Tongue (tissue), 3 donors: ENCODE measurements at places on chromosomes 7 and 10.

- DNase-seq = no peak
Measured at GRCh38 chr7:116327752-116328151, 117.4 kb downstream of the TES start.

DNA sequence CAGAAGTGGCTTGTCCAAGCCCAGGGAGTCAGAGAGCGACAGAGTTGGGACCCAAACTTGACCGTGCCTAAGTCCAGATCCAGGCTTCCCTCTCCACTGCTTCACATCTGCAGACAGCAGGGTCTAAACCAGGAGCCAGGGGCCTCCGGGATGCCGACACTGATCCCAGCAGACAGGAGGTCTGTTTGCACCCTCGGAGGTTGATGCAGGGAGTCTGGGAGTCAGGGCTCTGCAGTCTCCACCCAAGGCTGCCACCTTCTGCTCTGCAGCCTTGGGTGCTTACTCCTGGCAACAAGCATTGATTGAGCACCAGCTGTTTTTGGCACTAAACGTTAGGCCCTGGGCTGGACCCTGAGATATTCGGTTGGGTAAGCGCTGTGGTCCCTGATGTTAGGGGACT, 21.0 kb downstream of the ELFN1 start:
- no peak for DNase-seq

DNA sequence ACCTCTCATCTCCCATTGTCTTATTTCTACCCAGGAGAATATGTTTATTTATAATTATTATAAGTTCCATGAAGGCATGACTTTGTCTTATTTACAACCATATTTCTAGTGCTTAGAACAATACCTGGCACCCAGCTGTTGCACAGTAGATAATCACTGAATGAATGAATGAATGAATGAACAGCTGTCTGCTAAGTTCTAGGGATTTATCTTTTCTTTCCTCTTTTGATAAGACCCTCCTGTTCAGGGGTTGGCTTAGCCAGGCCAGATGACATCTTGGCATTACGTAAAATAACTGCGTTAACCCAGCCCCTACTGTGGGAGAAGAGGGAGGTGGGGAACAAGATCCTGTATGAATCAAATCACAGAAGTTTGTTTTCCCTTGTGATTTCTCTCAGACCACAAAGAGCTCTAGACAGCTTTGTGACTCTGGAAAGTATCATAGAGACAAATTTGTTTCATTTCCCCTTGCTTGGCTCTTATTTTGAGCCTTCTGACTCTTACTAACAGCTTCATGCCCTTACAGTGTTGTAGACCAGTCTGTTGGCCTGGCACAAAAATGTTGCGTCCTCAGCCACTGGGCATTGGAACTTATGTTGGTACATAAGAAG, 8.4 kb downstream of the ZNF862 start:
- no peak for DNase-seq

DNA sequence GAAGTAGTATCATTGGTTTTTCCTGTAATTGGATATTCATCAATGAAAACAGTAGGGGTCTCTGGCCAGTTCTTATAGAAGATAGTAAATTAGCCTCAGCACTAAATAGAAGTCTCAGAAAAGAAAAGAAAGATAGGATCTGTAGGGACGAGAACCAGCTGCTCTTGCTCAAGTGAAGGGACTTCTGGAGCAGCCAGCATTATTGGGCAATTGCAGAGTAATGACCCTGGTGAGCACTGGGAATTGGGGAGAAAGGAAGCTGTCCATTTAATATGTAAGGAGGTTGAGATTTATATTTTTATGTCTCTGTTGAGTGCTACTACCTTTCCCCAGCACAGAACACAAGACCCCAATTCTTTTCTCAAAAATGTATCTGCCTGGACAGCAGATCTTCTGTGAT, 61.2 kb upstream of the WNT16 start:
- DNase-seq = no peak

DNA sequence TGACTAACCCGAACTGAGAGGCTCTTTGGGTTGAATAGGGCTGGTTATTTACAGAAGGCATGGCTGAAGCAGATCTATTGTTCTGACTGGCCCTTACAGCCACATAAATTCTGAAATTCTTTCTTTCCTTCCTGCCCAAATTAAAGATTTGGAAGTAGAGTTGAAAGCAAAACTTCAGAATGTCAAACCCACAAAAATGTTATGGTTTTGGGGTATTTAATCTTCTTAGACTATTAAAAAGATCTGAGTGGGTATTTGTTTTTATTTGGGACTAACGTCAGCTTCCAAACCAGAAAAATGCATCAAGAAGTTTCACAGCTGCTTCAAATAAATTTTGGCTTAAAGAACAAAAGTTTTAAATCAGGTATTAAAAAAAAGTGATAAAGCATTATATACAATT, 124.5 kb downstream of the AHR start:
- no peak for DNase-seq

GRCh38 chr7:142463401-142463850, 205.6 kb upstream of the PRSS58 start:
- DNase-seq = peak; percentile 67

DNA sequence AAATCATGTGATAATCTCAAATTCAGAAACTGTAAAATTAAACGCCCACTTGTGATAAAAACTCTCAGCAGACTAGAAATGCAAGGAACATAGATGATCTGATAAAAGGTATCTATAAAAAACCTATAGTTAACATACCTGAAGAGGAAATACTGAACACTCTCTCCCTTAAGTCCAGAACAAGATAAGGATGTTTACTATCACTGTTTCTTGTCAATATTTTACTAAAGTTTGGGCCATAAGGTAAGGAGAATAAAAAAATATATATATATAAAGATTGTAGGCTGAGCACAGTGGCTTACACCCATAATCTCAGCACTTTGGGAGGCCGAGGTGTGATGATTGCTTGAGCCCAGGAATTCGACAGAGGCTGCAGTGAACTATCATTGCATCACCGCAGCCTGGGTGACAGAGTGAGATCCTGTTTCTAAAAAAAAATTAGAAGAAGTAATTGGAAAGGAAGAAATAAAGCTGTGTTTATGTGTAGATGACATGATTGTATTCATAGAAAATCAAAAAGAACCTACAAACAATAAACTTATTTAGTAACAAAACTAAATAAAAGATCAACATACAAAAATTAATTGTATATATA, 28.4 kb downstream of the MPLKIP start:
- DNase-seq = no peak

- peak; percentile 26 for DNase-seq
Measured at GRCh38 chr10:20596911-20597310, 300.2 kb downstream of the NEBL start.

GRCh38 chr10:2927958-2928840, 139.1 kb upstream of the PFKP start:
- DNase-seq = peak; percentile 79

DNA sequence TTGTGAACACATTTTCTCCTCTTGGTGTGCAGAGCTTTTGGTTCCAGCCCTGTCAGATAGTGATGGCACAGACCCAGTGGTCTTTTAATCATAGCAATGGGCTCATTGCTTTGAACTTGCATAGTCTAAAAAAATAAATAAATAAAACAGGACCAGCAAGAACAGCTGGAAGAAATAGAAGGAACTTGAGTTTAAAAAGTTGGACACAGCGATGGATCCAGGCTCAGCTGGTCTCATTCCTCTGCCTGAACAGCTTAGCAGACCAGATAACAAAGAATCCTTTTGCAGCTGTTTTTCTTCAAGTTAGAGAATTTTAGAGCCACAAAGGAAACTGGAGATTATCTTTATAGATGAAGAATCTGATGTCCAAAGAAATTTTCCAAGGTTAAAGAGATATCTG, 1005.6 kb downstream of the LRMDA start:
- DNase-seq = peak; percentile 67

GRCh38 chr7:26284477-26284876, 7.2 kb upstream of the SNX10 start:
- no peak for DNase-seq

DNA sequence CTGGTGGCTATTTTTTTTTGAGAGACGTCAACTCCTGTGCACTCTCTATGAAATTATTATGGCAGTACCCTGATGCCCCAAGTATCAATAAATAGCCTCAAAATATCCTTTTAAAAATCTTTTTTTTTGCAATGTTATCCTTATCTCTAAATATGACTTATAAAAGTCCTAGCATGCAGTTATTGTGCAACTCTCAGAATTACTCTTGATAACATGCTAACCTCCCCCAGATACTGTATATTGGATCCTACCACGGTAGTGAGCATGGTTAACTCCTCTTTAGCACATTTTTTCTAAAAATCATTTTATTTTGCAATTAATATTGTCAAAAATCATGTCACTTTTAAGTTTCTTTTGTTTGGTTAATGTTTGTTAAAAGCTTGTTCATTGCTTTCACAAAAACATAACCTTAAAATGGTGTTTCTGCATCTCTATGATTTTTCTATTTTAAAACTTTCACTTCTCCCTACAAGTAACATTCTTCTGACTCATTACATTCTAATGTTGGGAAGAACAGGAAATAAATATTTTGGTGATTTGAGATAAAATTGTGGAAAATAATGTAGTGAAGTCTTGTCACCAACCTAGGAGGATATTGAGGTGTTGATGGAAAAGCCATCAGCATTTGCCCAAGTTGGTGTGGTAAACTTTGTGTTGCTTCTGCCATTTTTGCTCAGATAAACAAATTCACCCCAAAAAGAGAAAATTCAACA, 42.1 kb upstream of the ADRA2A start:
- no peak for DNase-seq

DNA sequence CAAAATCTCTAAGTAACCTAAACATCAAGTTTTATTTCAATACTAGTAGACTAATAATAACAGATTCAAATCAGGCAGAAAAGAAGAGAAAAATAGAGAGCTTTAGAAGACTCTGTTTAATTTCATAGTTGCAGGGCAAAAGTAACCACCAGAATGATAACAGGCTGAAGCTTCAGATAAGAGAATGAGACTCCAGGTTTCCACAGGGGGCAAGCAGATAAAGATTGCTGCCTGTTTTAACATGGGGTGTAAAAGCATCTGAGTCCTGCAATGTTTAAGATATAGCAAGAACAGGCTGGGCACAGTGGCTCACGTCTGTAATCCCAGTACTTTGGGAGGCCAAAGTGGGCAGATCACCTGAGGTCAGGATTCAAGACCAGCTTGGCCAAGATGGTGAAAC, 11.0 kb downstream of the CROT start:
- no peak for DNase-seq

GRCh38 chr7:100705320-100705752, 585 bp upstream of the POP7 start:
- DNase-seq = peak; percentile 89

- DNase-seq = no peak
Measured at GRCh38 chr10:116995648-116996047, 9.3 kb downstream of the SHTN1 start.

DNA sequence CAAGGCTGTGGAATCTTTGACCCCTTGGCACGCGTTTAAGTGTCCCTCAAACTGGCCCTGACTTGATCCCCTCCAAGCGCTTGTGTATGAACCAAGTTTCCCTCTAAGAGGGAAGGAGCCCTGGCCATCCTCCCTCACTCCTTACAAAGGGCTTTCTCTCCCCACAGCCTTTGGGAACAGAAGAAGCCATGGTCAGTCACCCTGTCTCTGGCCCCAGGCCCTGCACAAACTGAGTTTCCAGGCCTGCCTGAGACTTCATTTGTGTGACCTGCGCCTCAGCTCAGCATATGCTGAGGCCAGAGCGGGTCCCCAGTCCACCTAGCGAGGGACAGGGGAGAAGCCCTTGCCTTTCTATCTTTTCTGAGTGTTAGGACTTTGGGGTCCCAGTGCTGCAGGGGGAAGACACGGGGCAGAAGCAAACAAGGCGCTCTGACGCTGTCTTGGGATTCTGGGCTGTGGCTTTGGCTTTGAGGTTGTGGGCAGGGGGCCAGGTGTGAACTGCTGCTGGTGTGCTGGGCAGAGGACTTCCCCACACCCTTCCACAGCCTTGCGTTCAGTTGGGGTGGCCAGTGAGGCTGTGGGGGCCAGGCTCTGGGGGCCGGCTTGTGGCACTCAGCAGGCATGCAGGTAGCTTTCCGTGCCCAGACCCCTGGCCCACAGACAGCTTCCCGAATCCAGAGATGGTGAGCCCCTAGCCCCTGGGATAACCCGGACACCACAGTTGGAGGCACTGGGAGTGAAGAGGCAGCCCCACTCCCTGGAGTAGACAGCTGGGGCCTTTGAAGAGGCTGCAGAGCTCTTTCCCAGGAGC, 1.5 kb downstream of the RET start:
- DNase-seq = no peak

- no peak for DNase-seq
Measured at GRCh38 chr7:121862591-121862990, 10.4 kb upstream of the PTPRZ1 start.

DNA sequence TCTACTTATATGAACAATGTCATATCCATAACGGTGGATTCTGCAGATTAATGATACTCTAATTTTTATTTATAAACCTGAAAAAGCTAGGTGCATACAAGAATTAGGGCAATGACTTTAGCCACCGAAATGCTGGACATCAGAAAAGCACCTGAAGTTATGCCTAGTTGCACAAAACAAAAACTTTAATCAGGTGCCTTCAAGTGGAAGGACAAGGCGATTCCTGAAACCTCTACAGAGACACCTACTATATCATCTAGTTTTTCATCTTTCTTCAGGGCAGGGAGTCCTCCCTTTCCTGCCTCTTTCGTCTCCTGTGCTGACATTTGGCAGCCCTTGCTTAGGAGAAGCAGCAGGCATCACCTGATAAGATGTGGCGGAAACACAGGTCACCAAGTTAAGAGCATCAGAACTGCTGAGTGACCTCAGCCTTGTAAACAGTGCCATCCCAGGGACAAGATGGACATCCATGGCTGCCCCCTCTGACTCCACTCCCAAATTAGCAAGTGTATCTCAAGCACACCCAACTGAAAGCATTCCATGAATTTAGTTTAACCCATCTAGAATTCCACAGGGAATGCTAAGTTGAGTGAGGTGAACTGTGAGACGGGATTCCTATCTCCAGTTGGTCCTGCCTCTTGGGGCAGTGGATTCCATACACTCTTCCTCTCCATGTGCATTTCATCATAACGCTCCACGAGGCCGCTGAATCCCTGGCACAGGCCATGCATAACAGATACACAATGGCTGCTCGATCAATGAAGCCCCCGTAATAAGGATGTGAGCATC, 5.8 kb downstream of the ITPRIP start:
- no peak for DNase-seq

DNA sequence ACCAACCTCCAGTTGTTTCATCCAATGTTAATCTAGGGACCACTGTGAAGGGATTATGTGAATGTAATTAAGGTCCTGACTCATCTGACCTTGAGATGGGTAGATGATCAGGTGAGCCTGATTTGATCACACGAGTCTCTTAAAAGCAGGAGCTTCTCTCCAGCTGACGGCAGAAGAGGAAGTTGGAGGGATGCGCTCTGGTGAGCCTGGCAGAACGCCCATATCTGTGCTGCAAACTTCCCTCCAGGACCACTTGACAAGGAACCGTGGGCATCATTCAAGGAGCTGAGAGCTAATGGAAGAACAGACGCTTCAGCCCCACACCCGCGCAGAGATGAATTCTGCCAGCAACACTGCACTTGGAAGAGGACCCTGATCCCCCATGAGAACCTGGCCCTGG, 642.4 kb downstream of the TNS3 start:
- no peak for DNase-seq

GRCh38 chr7:80703272-80703671, 64.8 kb downstream of the CD36 start:
- no peak for DNase-seq

GRCh38 chr10:133276435-133277201, at the start of gene ADAM8:
Gene ADAM8, minus strand, starts transcription at chr10:133276868. Its CDS starts 51 bp downstream, at chr10:133276817.
- no peak for DNase-seq

- DNase-seq = no peak
Measured at GRCh38 chr7:116569737-116570136, 44.9 kb downstream of the CAV1 start.

GRCh38 chr10:27391325-27391724, 112.8 kb upstream of the RAB18 start:
- no peak for DNase-seq

- DNase-seq = no peak
Measured at GRCh38 chr7:40656349-40656748, 521.5 kb downstream of the SUGCT start.

- DNase-seq = no peak
Measured at GRCh38 chr7:87671-88070, 104.7 kb upstream of the FAM20C start.
